Activated CD4-positive, alpha-beta memory T cell treated with anti-CD3 and anti-CD28 coated beads for 36 hours (primary cell): ENCODE measurements at places on chromosomes 5 and 9.

DNA sequence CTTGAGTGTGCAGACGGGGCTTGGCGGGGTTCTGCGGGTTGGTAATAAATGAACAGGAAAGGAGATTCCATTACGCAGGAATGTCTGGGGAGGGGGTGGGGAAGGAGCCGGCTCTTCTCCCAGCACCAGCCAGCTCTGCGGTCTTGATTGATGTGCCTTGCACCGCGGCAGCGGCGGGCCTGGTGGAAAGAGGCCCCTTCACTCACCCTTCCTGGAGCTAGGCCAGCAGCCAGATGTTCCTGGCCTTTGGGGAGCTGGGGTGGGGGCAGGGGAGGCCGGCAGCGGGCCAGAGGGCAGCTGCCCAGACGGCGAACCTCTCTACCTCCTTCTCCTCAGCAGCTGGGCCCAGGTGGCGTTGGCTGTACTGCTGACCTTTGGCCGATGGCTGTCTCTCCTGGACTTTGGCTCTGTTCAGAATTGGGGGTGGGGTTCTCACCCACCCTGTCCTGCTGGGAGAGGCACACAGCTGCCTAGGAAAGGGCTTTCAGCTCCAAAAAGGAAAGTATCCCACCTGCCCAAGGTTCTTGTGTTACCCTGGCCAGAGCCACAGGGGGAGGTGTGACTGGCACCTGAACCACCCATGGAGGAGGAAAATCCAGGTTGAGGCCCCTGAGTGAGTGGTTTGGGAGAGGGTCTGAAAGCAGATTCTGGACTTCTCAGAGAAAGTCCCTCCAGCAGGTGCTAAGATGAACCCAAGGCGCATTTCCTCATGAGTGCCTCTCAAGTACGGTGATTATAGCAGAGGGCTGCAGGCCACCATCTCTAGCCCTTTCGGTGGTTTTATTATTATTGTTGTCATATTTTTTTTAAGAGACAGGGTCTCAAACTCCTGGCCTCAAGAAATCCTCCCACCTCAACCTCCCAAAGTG is 58.0 kb upstream of the SYNPO start:
- DNase-seq: no peak
- no peak overlapping the region for H3K27ac ChIP-seq
- no peaks in the 10 kb centered on the region for H3K36me3 ChIP-seq
- no peak overlapping the region for H3K4me3 ChIP-seq
- H3K4me1 ChIP-seq: no peaks in the 10 kb centered on the region
- peaks cover 5% of the 10 kb centered on the region for H3K27me3 ChIP-seq

- H3K4me1 ChIP-seq: peaks cover 3% of the 10 kb centered on the region
- H3K27me3 ChIP-seq: peaks cover 33% of the 10 kb centered on the region
- no peak for DNase-seq
Measured at GRCh38 chr5:90967851-90968250, 409.3 kb downstream of the ADGRV1 start.

GRCh38 chr9:114532561-114533237 is 27.4 kb upstream of the WHRN start:
- H3K4me3 ChIP-seq: no peak overlapping the region
- H3K27me3 ChIP-seq: peaks cover 3% of the 10 kb centered on the region
- H3K27ac ChIP-seq: no peak overlapping the region
- H3K36me3 ChIP-seq: no peaks in the 10 kb centered on the region
- H3K4me1 ChIP-seq: no peaks in the 10 kb centered on the region
- DNase-seq: no peak

DNA sequence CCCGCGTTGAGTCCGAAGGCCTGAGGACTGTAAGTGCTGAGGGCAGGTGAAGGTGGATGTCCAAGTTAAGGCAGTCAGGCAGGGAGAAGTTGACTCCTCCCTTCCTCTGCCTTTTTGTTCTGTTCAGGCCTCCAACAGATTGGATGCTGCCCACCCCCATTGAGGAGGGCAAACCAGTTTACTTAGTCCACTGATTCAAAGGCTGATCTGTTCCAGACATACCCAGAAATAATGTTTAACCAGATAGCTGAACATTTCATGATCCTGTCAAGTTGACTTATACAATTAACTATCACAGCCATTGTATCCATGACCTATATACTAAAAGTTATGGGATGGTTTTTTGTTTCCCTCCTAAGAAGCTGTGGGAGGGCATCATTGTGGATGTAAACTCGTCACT is 8.3 kb upstream of the TEX48 start:
- H3K27me3 ChIP-seq: no peaks in the 10 kb centered on the region
- H3K4me1 ChIP-seq: peaks cover 87% of the 10 kb centered on the region
- H3K27ac ChIP-seq: peak overlapping the region; percentile 99
- DNase-seq: no peak

- no peak overlapping the region for H3K4me3 ChIP-seq
- no peaks in the 10 kb centered on the region for H3K27me3 ChIP-seq
- peaks cover 40% of the 10 kb centered on the region for H3K4me1 ChIP-seq
- H3K36me3 ChIP-seq: no peaks in the 10 kb centered on the region
Measured at GRCh38 chr5:82362636-82363035, 84.5 kb upstream of the RPS23 start.

DNA sequence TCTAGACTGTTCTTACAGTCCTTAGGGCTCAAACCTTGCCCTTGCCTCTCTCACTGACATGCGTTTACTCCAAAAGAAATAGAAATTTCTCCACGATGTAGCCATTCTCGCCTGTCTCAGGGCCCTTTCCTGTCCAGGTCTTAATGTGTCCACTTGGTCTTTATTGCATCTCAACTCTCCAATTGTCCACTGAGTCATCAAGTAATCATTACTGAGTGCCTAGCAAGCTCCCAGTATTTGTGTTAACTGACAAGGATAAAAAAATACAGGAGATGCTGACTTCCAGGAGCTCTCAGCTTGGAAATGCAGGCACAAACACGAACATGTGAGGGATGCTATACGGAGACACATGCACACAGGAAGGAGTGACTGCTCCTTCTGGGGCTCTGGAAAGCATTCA is 147.3 kb downstream of the ARSB start:
- peaks cover 17% of the 10 kb centered on the region for H3K36me3 ChIP-seq
- H3K27ac ChIP-seq: no peak overlapping the region
- H3K4me3 ChIP-seq: no peak overlapping the region
- DNase-seq: no peak
- no peaks in the 10 kb centered on the region for H3K4me1 ChIP-seq

- no peak overlapping the region for H3K27ac ChIP-seq
- DNase-seq: no peak
- no peak overlapping the region for H3K4me3 ChIP-seq
- H3K36me3 ChIP-seq: no peaks in the 10 kb centered on the region
- H3K27me3 ChIP-seq: peaks cover 4% of the 10 kb centered on the region
- peaks cover 10% of the 10 kb centered on the region for H3K4me1 ChIP-seq
Measured at GRCh38 chr5:34682926-34683623, 26.9 kb downstream of the RAI14 start.

DNA sequence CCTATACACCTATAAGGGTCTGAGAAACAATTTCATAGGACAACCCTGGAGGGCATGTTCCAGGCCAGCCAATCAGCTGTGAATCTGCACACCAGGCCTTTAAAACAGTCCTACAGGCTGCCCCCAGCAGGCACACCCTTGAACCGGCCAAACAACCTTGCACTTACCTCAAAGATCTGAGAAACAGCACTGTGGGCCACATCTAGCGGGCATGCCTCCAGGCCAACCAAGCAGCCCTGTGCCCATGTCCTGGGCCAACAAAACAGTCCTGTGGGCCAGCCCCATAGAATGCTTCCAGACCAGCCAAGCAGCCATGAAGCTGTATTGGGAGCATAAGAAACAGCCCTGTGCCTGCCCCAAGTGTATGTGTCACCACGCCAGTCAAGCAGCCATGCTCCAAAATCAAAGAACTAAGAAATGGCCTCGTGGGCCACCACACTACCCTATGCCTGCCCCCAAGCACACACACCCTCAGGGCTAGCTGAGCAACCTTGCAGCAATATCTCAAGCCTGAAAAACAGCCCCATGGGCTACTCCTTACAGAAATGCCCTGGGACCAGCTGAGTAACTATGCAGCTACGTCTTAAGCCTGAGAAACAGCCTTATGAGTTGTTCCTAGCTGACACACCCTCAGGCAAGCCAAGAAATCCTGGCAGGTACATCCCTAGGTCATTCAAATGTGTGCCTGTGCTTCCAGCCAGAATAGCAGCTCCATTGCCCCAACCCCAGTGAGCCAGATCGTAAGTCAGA is 2243.8 kb upstream of the C9orf72 start:
- no peaks in the 10 kb centered on the region for H3K4me1 ChIP-seq
- H3K36me3 ChIP-seq: no peaks in the 10 kb centered on the region
- no peak for DNase-seq
- H3K4me3 ChIP-seq: no peak overlapping the region
- no peaks in the 10 kb centered on the region for H3K27me3 ChIP-seq

- H3K27me3 ChIP-seq: peaks cover 22% of the 10 kb centered on the region
- H3K36me3 ChIP-seq: no peaks in the 10 kb centered on the region
- no peak for DNase-seq
- H3K27ac ChIP-seq: no peak overlapping the region
Measured at GRCh38 chr5:156685481-156685880, 164.6 kb upstream of the PPP1R2B start.

DNA sequence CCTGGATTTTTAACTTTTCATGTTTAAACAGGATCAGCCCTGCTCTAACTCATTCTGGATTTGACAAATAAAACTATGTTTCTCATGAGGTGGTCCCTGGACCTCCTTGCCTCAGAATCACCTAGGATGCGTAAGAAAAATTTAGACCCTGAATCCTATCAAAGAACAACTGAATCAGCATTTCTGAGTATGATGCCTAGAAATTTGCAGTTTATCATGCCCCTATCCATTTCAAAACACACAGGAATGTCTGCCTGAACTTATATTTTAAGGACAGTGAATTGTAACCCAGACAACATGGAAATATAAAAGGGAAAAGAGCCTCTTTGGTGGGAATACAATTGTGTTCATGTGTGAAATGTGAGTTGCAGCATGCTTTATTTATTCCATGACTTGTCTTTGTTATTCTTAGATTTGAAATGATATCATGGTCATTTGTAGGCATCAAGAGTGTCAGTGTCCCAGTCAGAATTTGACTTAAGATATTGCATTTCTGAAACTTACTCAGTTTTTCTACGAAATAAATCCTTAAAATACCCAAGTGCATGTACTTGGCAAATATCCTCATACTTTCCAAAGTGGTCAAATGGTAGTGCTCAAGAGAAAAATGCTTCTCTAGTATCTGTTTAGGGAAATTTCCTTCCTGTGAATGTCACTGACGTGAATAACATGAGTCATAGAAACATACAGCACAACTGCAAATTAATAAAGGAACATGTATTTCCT is 144.3 kb downstream of the GIN1 start:
- no peak overlapping the region for H3K4me3 ChIP-seq
- H3K27me3 ChIP-seq: no peaks in the 10 kb centered on the region
- DNase-seq: no peak
- peaks cover 15% of the 10 kb centered on the region for H3K36me3 ChIP-seq

DNA sequence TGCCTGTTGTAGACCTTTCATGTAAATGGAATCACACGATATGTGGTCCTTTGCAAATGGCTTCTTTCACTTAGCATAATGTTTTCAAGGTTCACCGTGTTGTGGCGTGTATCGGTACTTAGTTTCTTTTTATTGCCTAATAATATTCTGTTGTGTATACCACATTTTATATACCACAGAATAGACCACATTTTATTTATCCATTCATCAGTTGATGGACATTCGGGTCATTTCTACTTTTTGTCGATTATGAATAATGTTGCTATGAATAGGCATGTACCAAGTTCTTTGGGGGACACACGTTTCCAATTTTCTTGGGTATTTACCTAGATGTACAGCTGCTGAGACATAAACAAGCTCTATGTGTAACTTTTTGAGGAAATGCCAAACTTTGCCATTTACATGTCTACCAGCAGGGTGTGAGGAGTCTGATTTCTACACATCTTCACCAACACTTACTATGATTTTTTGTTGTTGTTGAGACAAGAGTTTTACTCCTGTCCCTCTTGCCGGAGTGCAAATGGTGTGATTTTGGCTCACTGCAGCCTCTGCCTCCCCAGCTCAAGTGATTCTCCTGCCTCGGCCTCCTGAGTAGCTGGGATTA is 144.7 kb downstream of the RGS3 start:
- no peaks in the 10 kb centered on the region for H3K36me3 ChIP-seq
